ENCODE measurements at places on chromosomes 3 and 15. TPM values are rescaled to one million over a fixed set of nuclear protein-coding genes. Genes with fewer than 3 reads are reported as not detected.

DNA sequence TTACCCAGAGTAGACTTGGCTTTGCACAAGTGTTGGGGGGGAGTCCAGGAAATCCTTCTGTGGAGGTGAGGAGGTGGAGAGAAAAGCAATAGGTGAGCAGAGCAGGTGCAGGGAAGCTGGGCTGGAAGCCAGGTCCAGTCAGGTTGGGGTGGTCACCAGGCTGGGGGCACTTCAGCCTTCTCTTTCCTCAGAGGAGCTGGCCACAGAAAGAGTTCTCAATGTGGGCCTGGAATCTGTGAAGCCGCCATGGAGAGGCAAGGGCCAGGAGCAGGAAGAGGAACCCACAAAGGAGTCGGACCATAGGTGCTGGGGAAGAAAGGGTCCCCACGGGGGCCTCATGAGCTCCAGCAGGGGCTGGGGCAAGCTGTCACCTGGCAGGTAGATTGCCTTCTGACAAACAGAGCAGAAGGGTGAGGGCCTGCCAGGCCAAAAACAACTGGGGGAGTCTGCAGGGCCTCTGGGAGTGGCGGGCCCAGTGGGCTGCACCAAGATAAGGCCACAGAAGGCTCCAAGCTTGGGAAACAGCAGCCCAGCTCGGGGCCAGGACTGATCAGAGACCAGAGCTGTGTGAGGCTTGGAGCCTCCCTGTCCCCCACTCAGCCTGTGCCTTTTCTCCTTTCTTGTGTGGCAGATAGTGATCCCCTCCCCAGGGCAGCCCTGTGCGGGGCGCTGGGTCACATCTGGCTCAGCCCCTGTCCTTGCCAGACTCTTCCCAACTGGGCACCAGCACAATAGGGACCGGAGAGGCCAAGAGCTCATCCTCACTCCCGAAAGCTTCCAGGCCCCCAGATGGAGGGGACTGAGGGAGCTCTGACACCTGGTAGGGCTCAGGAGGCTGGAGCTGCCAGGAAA is 53.0 kb upstream of the FGD5 start:
- DNase-seq: no peak

Gene SCAANT1
- not detected for total RNA-seq

- DNase-seq: no peak
These were observed 230.6 kb downstream of the NEK10 start for GRCh38 chr3:27138562-27138961.

Gene SH2D7
- not detected for total RNA-seq

DNA sequence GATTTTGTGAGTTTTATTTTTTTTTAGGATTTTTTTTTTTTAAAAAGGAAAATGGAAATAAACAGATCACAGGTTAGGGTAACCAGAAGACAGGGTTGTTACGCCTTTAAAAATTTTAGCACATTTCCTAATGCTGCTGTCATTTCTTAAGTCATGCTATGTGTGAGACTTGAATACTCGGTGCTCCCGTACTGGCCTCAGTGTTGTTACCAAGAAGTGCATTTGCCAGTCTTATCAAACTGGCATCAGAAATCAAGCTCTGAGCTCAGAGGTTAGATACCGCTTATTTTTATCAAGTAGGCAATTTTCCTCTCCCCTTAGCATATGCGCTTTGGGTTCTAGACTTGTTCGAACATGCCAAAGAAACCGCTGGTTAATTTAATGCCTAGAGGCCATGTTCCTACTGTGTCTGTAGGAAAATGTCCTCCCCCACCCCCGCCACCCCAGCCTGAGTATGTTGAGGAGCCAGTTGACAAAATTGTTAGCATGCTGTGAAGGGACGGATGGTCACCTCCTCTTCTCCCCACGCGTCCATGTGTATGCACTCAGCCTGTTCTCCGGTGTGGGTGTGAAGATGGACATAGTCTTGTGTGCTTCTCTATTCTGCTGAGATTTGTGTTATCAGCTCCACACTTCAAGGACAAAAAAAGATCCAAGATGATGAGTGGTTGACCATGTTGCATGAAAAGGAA is 88.9 kb downstream of the ITPR1 start:
- no peak for DNase-seq

- no peak for DNase-seq
These were observed 60.3 kb downstream of the TM4SF4 start for GRCh38 chr3:149534671-149535332.
